ENCODE measurements at places on chromosomes 1 and 21. TPM values are rescaled to one million over a fixed set of nuclear protein-coding genes. Genes with fewer than 3 reads are reported as not detected.

DNA sequence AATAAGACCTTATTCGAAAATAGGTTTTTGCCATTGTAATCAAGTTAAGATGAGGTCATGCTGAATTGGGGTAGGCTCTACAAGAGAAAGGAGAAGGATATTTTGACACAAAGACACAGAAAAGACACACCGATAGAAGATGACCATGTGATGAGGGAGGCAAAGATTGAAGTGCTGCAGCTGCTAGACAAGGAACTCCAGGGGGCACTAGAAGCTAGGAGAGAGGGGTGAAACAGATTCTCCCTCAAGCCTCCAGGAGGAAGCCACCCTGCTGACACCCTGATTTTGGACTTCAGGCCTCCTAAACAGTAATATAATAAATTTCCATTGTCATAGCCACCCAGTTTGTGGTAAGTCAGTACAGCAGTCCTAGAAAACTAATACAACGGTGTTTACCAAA is 506.8 kb upstream of the CAMK1G start:
- no peaks in the 10 kb centered on the region for H3K4me1 ChIP-seq
- H3K36me3 ChIP-seq: no peaks in the 10 kb centered on the region
- no peak overlapping the region for H3K4me3 ChIP-seq

GRCh38 chr1:184197831-184198230 is 146.3 kb downstream of the TSEN15 start:
- H3K27me3 ChIP-seq: no peaks in the 10 kb centered on the region
- H3K27ac ChIP-seq: peak overlapping the region; percentile 36
- no peak for DNase-seq
- H3K4me3 ChIP-seq: no peak overlapping the region
- H3K36me3 ChIP-seq: no peaks in the 10 kb centered on the region
- peaks cover 29% of the 10 kb centered on the region for H3K4me1 ChIP-seq

DNA sequence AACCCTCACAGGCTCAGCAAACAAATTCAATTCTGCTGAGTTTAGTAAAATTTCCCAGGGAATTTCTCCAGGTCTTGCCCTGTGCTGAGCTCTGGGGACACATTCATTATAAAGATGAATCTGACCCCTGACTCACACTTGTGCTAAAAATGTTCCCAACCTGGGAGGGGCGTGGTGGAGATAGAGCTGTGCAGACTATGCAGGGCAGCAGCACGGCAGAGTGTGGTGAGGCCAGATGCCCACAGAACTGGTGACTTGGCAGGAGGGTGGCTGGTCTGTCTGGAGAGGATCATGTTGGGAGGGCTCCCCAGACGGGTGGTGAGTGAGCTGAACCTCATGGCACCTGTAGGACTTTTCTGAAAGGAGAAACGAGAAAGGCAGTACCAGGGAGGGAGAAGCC is 31.6 kb downstream of the FAAH start:
- no peak for DNase-seq
- H3K4me1 ChIP-seq: no peaks in the 10 kb centered on the region
- no peaks in the 10 kb centered on the region for H3K36me3 ChIP-seq

- no peak overlapping the region for H3K4me3 ChIP-seq
- no peak for DNase-seq
- H3K4me1 ChIP-seq: no peaks in the 10 kb centered on the region
- H3K27ac ChIP-seq: no peak overlapping the region
Observed at GRCh38 chr1:11822091-11822490, 16.1 kb downstream of the CLCN6 start.

DNA sequence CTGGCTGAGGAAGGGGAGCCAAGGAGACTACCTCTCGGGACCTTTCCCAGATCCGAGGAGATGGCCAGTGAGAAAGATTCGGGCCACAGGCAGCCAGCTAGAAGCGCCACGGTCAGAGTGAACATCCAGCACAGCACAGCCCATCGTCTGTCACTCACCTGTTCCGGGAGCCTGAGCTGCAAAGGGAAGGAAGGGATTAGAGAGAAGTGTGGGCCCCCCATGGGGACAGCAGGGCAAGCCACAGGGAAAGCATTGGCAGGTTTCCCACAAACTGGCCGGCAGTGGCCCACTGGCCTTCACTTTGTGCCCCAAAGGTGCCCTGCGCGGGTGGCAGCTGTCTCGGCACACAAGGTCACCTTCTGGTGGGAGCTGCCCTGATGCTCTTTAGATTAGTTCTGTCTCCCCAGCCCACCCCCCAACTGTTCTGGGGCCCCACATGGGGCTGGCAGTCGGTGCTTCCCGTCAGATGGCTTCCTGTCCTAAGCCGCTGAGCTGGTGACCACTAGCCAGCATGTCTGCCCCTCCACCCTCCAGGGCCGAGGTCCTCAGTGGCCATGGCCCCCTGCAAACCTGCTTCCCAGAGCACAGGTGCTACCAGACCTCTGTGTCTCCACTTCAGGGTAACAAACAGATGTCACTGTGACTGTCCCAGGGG is 56.7 kb downstream of the LACTBL1 start:
- no peaks in the 10 kb centered on the region for H3K36me3 ChIP-seq
- no peak for DNase-seq
- peak overlapping the region; percentile 30 for H3K27ac ChIP-seq
- no peaks in the 10 kb centered on the region for H3K27me3 ChIP-seq
- H3K4me3 ChIP-seq: no peak overlapping the region

- no peaks in the 10 kb centered on the region for H3K36me3 ChIP-seq
- no peak overlapping the region for H3K27ac ChIP-seq
- DNase-seq: no peak
- H3K27me3 ChIP-seq: no peaks in the 10 kb centered on the region
- peaks cover 12% of the 10 kb centered on the region for H3K4me1 ChIP-seq
- H3K4me3 ChIP-seq: no peak overlapping the region
Observed at GRCh38 chr1:198234520-198235251, 77.9 kb downstream of the NEK7 start.

DNA sequence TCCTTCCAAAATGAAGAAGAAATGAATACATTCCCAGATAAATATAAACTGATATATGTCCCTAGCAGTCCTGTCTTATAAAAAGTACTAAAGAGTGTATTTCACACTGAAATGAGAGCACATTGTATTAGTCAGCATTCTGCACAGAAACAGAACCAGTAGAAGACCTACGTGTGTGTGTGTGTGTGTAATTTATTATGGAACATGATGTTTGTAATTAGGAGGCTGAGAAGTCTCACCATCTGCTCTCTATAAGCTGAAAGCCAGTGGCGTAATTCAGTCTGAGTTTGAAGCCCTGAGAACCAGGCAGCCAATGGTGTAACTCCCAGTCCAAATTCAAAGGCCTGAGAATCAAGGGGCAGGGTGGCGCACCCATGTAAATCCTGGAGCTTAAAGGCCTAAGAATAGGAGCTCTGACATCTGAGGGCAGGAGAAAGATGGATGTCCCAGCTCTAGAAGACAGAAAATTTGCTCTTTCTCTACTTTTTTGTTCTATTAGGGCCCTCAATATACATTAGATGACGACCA is 146.5 kb upstream of the LYPLAL1 start:
- no peak for DNase-seq
- no peak overlapping the region for H3K27ac ChIP-seq
- no peaks in the 10 kb centered on the region for H3K4me1 ChIP-seq
- no peaks in the 10 kb centered on the region for H3K27me3 ChIP-seq
- no peak overlapping the region for H3K4me3 ChIP-seq

- no peak overlapping the region for H3K27ac ChIP-seq
- no peaks in the 10 kb centered on the region for H3K27me3 ChIP-seq
- H3K4me1 ChIP-seq: peaks cover 10% of the 10 kb centered on the region
Observed at GRCh38 chr1:163747261-163747660, 425.5 kb downstream of the NUF2 start.

DNA sequence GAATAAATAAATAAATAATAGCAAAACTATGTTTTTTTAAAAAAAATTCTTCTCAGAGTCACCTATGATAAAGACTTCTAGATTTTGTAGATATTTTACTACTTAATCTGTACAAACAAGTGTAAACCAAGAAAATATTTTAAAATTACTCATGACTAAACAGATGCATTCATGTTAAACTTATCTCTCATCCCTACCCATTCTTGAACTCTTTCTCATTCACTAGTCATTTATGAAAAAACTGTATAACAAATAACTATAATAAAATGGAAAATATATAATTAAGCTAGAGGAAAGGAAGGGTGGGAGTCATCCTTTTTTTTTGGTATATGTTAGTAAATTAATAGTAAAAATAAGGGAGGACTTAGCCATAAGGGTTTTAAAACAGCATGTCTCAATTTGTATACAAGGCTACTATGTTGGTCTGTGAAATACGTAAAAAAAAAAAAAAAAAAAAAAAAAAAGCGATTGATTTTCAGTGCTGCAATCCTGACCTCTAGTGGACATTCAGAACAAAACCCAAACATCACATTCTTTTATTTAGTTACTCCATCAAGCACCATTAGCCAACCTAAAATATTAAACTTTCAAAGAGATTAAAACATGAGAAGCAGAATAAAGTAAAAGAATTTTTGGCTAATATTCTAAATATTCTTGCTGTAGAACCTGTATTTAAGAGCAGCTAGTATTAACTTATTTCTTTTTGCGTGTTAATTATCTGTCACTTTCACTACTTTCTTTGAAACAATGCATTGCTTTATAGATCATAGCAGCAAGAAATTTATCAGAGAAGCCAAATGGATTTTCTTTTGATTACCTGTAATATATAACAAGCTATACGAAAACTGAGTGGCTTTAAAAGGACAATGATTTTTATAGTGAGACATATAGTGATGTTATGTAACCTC is 255.8 kb upstream of the CACYBP start:
- no peak for DNase-seq
- H3K27me3 ChIP-seq: no peaks in the 10 kb centered on the region
- no peaks in the 10 kb centered on the region for H3K4me1 ChIP-seq
- no peaks in the 10 kb centered on the region for H3K36me3 ChIP-seq

- peaks cover 4% of the 10 kb centered on the region for H3K4me1 ChIP-seq
- H3K4me3 ChIP-seq: peak within 1 kb of the TSS; percentile 98
- peak; percentile 62 for DNase-seq
- no peaks in the 10 kb centered on the region for H3K36me3 ChIP-seq
- peak within 1 kb of the TSS; percentile 37 for H3K27ac ChIP-seq
Observed at GRCh38 chr1:63593303-63593885, at the start of gene PGM1. Gene PGM1, plus strand, starts transcription at chr1:63593411. Its CDS starts 78 bp downstream, at chr1:63593489.

DNA sequence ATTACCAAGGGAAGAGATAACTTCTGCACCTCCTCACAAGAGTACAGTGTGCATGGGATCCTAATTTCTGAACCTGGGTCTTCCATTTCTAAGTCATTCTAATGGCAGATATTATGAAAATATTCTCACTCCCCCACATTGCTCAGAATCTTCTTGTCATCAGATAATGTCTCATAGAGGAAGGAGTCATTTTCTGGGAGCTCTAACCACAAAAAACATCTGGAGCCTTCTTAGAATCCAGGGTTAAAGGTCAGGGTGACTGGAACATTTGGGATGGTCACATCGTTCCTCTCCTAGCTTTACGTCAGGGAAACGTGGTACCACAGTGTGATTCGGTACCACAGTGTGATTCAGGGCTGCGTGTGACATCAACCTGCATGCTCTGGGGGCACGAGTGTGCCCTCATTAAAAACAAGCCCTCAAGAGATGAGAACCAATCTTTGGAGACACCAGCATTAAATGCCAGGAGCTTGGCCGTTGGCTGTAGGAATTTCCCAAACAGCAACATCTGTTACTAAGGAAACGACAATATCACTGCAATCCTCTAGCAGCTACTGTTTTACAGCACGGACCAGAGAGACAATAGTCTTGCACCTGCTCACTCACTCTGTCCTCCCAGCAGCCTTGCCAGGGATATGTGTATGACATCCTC is 179.1 kb downstream of the PSMG1 start:
- H3K27ac ChIP-seq: no peak overlapping the region
- DNase-seq: no peak
- no peaks in the 10 kb centered on the region for H3K27me3 ChIP-seq
- no peak overlapping the region for H3K4me3 ChIP-seq

DNA sequence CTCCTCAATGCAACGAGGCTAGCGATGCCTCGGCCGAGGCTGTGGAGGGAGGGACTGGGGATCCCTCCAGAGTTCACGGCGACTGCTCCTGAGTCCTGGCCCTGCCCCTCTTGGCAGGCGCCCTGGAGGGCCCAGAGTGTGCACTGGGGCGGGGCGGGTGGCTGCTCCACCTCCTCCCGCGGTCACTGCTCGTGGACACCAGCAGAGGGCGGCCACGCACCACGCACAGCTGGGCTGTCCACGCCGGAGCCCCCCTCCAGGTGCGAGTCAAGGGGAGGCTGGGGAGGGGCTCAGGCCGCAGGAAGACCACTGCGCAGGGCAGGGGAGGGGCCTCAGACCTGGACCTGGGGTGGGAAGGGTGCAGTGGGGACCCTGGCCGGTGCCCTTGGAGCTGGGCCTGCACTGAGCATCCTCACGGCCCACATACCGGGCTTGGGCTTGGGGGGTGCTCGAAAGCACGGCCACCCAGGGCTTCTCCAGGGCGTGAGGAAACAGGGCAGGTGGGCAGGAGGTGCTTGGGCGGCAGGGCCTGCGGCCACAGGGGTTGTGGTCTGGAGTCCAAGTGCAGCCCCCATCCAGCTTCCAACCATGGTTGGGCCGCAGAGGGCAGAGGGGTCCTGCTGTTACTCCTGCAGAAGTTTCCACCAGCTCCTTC is 20.6 kb upstream of the TTC34 start:
- no peak overlapping the region for H3K4me3 ChIP-seq
- H3K36me3 ChIP-seq: peaks cover 22% of the 10 kb centered on the region
- H3K27me3 ChIP-seq: no peaks in the 10 kb centered on the region
- H3K27ac ChIP-seq: no peak overlapping the region

GRCh38 chr1:165235155-165235776 is 121.2 kb downstream of the LMX1A start:
- DNase-seq: peak; percentile 9
- H3K36me3 ChIP-seq: no peaks in the 10 kb centered on the region

CNR2 gene
- total RNA-seq: not detected

PTAFR gene
- 0.25 TPM for total RNA-seq

CYP4A11 gene
- total RNA-seq: not detected

ELAPOR1 gene
- 0.64 TPM for total RNA-seq

PLA2G2F gene
- total RNA-seq: not detected

S100A7 gene
- total RNA-seq: not detected

Data from neural crest cell (in vitro differentiated cells).